SW 1271 (cell line): ENCODE measurements at places on chromosomes 12 and 14.

GRCh38 chr12:8609061-8609570 is 3.5 kb downstream of the AICDA start:
- no peak for DNase-seq

DNA sequence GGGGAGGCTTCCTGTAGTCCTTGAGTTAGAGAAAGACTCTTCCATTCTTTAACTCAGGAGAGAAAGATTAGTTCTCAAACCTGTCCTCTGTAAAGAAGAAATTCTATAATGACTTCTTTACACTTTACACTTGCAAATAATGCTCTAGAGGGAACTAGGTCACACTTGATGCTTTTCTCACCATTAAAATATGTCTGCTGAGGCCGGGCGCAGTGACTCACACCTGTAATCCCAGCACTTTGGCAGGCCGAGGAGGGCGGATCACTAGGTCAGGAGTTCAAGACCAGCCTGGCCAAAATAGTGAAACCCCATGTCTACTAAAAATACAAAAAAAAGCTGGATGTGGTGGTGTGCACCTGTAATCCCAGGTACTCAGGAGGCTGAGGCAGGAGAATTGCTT is 6.3 kb downstream of the NTN4 start:
- DNase-seq: no peak

DNA sequence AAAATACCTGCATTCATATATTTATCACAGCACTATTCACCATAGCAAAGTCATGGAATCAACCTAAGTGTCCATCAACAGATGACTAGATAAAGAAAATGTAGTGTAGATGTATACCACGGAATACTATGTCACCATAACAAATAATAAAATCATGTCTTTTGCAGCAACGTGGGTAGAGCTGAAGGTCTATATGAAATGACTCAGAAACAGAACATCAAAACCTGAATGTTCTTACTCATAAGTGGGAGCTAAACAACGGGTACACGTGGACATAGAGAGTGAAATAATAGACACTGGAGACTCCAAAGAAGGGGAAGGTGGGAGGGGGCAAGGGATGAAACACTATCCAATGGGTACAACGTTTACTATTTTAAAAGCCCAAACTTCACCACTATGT is 37.9 kb downstream of the SLC38A1 start:
- no peak for DNase-seq

DNA sequence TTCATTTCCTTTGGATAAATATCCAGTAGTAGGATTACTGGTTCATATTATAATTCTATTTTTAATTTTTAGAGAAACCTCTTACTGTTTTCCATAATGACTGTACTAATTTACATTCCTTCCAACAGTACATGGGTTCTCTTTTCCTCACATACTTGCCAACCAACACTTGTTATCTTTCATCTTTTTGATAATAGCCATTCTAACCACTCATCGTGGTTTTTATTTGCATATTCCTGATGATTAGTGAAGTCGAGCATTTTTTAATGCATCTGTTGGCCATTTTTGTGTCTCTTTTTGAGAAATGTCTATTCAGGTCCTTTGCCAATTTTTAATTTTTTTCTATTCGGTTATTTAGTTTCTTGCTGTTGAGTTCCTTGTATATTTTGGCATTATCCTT is 457.7 kb upstream of the PDE3A start:
- DNase-seq: no peak

DNA sequence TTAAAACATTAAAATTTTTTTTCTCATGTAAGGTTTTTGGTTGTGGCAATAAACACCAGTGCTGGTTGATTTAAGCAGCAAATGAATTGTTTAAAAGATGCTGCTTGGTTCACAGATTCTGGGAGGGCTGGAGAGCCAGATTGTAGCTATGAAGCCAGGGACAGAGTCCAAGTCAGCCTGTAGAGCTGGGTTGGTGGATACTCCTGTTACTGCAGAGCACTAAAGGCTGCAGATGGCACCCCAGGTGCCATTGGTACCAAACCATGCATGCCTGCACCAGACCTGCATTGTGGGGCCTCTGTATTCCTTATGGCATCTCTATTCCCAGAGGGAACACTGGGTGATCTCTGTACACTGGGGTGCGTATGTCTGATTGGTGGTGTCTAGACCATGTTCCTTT is 113.3 kb downstream of the SNAPC1 start:
- DNase-seq: no peak

GRCh38 chr14:76329154-76329928 is 46.6 kb upstream of the ESRRB start:
- no peak for DNase-seq

- DNase-seq: no peak
Observed at GRCh38 chr14:68661226-68662225, 131.3 kb downstream of the ZFP36L1 start.

- no peak for DNase-seq
Observed at GRCh38 chr14:72752034-72752412, 141.9 kb downstream of the DPF3 start.

- DNase-seq: no peak
Observed at GRCh38 chr12:14962153-14962539, 745 bp upstream of the ARHGDIB start.

- no peak for DNase-seq
Observed at GRCh38 chr14:23513818-23514643, 37.5 kb downstream of the ZFHX2 start.

- no peak for DNase-seq
Observed at GRCh38 chr12:106715582-106715981, 58.9 kb upstream of the RIC8B start.

- DNase-seq: no peak
Observed at GRCh38 chr14:55609681-55610080, 29.7 kb downstream of the KTN1 start.

GRCh38 chr14:87960013-87960787 is 32.8 kb downstream of the GALC start:
- DNase-seq: no peak

- DNase-seq: no peak
Observed at GRCh38 chr14:93765970-93766369, 22.3 kb downstream of the PRIMA1 start.

DNA sequence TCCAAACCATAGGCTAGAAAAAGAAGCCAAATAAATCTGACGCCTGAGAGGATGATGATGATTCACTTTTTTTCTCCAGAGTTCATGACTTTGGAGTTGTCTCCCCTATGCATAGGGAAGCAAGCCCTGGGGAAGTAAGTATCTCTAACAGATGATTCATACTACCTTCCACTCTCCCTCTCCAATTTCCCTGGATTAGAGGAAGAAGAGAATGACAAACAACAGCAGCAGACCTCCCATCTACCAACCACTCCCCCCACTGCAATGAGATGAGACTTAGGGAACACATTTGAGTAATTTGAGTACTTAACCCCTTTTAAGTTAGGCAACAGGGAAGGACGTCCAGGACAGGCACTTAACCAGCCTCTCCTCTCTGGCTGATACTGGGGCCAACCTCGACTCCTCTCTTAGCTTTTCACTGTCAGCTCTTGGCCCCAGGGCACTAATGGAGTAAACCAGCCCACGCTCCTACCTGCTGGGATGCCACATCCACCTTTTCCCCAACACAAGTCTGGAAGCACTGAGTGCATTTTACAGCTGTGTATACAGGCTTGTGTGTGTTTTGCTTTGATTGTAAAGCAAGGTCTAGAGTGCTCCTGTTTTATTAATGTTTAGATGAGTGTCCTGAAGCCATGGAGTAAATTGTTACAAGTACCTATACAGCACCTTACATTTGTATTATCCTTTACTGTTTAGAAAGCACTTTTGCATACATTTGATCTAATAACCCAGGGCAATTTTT is 180.7 kb downstream of the PHLDA1 start:
- no peak for DNase-seq

- DNase-seq: no peak
Observed at GRCh38 chr12:42854826-42855225, 265.3 kb upstream of the PRICKLE1 start.

- DNase-seq: no peak
Observed at GRCh38 chr14:81247271-81247766, 26.6 kb upstream of the GTF2A1 start.

- DNase-seq: no peak
Observed at GRCh38 chr12:105084251-105085250, at the start of gene ALDH1L2. Gene ALDH1L2, minus strand, starts transcription at chr12:105084458. Its CDS starts 22 bp downstream, at chr12:105084436.

- DNase-seq: no peak
Observed at GRCh38 chr12:47797441-47797840, 22.3 kb downstream of the HDAC7 start.
